Small intestine (tissue), 16 donors: ENCODE measurements at places on chromosomes 7 and 10.

GRCh38 chr10:77770081-77770867, 132.7 kb upstream of the KCNMA1 start:
- no peak for DNase-seq

DNA sequence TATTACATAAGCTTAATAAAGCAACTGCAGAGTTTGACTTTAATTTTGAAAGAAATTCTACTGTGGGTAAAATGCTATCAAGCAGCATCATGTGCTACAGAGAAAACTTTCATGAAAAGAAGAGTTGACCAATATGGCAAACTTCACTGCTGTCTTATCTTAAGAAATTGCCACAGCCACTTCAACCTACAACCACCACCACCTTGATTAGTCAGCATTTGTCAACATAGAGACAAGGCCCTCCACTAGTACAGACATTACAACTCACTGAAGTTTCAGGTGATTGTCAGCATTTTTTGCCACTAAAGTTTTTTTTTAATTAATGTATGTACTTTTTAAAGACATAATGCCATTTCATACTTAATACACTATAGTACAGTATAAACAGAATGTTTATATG, 350.3 kb downstream of the HPSE2 start:
- DNase-seq = no peak

GRCh38 chr7:21128062-21128817, 299.6 kb upstream of the SP4 start:
- DNase-seq = no peak

DNA sequence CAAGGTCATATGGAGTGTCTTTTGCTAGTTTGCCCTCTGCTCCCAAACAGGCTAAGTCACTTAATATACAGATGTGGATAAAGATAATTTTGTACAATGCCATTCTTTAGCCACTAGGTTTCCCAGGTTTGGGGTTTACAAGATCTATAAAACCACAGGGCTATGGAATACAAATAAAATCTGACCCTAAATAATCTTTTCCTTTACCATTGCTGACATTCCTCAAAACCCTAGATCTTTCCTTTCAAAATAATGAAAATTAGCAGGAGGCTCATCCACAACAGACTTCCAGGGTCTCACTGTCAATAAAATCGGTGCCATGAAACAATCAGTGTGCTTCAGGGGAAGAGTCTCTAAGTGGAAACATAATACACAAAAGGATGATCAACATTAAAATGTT, 148.4 kb downstream of the CPEB3 start:
- no peak for DNase-seq

DNA sequence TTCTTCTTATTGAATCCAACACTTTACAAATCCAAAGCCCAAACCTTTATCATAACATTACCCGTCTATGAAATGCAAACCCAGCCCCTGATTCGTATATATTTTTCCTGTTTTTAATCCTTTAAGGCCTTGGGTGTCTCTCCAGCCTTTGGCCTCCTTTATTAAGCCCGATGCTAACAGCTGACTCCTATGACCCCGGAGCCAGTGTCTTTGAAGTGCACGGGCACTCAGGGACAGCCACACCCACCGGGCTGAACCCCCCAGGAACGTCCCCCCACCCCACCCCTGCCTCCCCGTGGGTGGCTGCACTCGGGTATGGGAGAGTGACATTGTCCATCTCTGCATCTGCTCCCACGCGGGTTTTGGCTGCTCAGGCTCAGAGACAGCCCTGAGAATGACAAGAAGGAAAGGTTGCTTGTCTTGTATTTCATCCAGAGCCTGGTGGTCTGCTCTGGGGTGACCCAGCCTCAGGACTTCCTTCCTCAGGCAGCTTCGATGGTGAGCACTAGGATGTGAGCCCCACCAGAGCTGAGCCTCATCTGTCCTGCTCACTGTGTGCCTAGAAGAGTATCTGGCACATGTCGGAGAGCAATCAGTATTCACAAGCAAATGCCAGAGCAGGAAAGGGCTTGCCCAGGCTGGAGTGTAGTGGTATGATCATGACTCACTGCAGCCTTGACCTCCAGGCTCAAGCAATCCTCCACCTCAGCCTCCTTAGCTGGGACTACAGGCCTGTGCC, 210.4 kb downstream of the SKIDA1 start:
- no peak for DNase-seq

DNA sequence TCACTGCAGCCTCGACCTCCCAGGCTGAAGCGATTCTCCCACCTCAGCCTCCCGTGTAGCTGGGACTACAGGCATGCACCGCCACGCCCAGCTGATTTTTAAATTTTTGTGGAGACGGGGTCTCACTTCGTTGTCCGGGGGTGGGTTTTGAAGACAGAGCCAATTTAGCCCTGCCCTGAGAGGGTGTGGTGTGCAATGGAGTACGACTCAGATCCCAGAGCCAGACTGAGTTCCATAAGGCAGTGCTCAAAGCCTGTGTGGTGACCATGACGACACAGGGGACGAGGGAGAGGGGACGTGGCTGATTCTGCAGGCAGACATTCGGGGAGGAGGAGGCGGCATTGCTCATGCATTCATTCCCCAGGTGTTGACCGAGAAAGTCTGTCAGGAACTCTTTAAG, 72.1 kb downstream of the ZMIZ1 start:
- DNase-seq = no peak

DNA sequence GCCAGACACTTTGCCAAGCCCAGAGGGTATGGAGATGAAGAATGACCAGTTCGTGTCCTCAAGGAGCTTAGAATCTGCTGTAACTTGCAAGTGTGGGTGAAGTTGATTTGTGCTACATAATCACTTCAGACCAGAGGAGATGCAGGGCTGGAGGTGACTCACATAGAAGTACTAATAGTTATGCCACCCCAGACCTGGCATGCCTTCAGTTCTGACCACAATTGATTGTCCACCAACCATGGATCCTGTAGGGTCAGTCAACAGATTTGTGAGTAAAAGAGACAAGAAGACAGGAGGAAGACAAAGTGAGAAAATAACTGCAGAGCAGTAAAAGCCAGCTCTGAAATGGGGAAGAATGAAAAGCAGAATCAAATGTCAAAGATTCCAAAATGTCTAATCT, 51.2 kb upstream of the BMPER start:
- no peak for DNase-seq
